ENCODE measurements at places on chromosomes 5 and 9.

GRCh38 chr5:14342306-14342705, 199.2 kb downstream of the TRIO start:
- no peak for DNase-seq

DNA sequence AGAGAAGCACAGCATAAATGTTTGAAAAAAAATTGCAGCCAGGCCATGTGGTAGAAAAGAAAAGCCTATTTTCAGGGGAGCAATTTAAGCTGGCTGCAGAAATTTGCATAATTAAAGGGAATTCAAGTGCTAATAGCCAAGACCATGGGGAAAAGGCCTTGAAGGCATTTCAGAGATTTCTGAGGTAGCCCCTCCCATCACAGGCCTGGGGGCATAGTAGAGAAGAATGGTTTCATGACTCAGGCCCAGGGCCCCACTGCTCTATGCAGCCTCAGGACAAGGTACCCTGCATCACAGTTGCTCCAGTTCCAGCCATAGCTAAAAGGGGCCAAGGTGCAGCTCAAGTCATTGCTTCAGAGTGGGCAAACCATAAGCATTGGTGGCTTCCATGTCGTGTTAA, 1416.0 kb downstream of the EFNA5 start:
- DNase-seq = no peak

DNA sequence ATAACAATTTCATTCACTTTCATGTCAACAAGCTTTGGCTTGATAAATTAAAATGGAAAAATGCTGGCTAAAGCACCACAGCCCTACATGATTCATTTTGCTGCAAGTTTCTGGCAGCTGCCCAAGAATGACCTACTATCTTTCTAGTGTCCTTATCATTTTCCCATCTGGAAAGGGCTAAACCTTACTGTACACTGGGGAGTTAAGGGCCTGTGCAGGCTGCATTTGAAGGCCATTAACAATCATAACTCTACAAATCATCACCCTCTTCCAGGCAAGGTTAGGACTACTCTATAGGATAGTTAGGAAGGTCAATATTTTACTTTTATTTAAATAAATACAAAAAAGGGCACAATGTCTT, 579.7 kb upstream of the ZNF608 start:
- no peak for DNase-seq

- DNase-seq = peak; percentile 20
Measured at GRCh38 chr5:86679529-86679928, 61.8 kb downstream of the COX7C start.

DNA sequence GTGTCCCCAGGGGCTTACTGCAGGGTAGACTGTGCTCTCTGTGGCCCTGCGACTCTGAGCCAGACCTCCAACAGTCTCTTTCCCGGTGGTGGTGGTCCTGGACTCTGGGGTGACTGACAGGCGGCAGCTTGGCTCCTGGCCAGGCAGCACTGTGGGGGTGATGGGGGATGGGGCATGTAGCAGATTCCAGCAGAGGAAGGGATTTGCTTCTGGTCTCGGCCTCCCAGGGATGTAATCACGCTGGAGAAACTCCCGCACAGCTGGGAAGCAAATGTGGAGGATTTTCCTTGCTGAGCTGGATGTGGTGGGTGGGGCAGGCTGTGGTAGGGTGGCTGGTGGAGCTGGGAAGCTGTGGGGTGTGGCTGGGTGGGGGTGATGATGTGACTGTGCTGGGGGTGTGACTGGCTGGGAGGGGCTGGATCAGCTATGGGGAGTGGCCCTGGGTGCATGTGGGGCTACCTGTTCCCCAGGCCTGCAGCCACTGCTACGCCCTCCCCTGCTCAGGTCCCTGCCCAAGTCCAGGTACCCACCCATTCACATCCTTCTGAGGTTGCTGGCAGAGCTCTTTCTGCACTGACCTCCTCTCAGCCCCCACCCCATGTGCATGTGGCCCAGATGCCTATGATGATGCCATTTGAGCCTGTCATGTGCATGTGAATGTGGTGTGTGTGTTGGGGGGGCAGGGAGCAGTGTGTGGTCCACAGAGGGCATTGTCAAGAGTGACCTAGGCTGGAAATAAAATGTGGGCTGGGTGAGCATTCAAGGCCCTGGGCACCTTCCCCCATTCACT, 3.8 kb downstream of the NDST1 start:
- peak; percentile 88 for DNase-seq

- DNase-seq = no peak
Measured at GRCh38 chr5:127440831-127441230, 76.6 kb upstream of the PRRC1 start.

- DNase-seq = no peak
Measured at GRCh38 chr5:83001796-83002381, 75.3 kb downstream of the TMEM167A start.

DNA sequence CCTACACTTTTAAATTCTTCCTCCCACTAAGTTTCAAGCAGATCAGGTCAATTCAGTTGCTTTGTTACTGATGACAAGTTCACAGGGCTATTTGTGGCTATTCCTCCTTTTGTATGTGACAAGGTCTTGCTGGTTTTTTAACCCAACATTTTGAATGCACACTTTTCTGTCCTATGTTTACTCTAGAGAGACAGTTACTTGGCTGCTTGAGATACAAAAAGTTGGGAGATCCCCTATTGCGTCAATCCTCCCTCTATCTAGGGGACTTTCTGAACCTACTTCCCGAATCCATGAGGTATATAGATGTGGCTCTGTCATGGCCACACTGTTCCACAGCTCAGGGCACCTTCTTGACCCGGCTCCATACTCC, 386.7 kb downstream of the NTRK2 start:
- DNase-seq = no peak

DNA sequence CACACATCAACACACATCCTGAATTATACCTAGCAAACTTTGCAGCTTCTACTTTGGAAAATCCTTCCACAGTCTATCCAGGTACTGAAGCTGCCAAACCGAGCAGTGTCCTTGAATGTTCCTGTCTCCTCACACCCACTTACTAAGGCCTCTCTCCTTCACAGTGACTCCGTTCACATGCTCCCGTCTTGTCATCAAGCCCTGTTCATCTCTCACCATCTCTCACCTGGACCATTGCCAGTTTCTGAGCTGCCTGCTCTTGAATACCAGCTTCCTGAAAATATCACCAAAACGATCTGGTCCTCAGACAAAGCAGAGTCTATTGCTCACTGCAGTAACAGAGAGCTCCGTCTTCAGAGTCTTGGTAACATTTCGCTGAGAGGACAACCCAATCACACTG, 57.4 kb downstream of the GCNT1 start:
- no peak for DNase-seq

DNA sequence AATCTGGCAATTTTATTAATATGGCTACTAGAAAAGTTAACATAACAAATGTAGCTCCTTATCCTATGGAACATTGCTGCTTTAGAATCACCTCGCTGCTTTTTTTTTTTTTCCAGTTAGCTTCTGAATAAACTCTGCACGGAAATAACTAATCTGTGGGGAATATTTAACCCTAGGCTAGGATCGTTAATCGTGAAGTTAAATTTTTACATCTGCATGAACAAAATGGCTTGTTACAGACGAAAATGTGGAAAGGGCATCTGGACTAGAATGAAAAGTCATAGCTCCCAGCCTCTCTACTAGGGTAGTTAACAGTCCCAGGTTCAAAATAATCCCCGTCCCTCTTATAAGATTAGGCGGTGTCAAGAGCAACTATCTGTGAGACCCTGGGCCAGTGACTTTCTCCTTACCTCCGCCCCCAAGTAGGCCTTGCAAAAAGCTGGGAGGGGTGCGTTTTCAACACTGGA, 470 bp upstream of the SLC22A5 start:
- no peak for DNase-seq

DNA sequence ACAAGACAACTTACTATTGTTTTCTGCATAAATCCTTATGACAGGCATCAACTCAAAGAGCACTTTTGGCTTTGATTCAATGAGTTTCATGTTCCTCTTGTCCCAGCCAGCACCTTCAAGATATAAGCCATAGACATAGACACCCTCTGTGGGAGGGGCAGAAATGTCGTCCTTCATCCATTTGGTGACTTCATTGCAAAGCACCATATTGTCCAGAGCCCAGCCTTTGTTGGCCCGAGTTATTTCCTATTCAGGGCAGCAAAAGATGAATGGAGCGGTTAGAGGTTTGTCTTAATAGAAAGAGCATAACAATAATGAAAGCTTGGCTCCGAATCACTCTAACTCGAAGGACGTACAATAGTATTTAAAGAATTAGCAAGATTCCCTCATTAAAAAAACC, 243.9 kb downstream of the DNAH5 start:
- no peak for DNase-seq

GRCh38 chr9:116671605-116672004, 15.5 kb upstream of the TRIM32 start:
- DNase-seq = no peak

- no peak for DNase-seq
Measured at GRCh38 chr5:43851741-43852140, 248.8 kb downstream of the NNT start.

DNA sequence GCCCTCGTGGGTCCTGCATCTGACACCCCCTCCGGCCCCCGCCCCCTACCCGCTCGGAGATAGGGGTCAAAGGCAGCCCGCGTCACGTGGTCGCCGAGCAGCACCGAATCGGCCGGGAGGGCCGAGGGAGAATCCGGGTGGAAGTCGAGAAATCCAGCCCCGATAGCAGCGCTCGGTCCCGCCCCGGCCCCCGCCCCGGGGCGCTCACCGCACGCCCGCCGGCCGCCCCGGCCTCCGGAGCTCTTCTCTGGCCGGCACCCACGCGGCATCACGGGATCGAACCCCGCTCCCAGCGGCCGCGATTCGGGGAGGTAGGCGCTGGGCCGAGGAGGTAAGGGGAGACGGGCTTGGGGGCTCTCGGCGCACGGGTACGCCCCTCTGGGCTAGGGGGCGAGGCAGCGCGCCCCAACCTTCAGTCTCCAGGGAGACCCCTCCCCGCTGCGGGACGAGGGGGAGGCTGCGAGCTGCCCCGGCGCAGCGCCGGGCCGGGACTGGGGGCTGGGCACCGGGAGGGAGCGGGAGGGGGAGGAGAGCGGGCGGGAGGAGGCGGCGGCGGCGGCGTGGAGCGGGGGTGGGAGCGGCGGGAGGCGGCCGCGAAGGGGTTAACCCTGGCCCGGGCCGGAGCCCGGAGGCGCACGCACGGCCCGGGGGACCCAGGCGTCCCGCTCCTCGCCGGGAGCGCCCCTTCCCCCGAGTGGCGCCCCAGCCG, 22.1 kb upstream of the NDST1 start:
- DNase-seq = no peak

GRCh38 chr9:130346431-130346830, 80.9 kb downstream of the HMCN2 start:
- no peak for DNase-seq

GRCh38 chr5:178453224-178453623, 137.0 kb downstream of the COL23A1 start:
- DNase-seq = no peak

DNA sequence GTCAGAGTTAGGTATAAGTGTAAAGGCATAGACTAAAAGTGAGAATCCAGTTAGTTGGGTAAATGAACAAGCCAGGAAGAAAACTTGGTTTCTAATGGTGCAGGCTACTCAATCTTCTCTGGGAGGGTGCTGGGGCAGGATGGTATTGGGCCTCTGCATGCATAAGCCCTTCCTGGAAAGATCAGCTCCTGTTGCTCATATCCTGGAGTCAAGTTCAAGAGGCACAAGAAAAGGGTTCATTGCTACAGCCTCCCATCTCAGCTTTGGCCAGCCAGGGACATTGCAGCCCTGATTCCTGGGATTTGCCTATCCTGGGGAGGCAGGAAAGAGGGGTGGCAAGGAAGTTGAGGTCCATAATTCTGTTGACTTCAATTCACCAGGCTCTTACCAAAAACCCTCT, 40.7 kb upstream of the ATP6V1G1 start:
- no peak for DNase-seq

- no peak for DNase-seq
Measured at GRCh38 chr5:29779141-29779540, 1414.3 kb upstream of the CDH6 start.

DNA sequence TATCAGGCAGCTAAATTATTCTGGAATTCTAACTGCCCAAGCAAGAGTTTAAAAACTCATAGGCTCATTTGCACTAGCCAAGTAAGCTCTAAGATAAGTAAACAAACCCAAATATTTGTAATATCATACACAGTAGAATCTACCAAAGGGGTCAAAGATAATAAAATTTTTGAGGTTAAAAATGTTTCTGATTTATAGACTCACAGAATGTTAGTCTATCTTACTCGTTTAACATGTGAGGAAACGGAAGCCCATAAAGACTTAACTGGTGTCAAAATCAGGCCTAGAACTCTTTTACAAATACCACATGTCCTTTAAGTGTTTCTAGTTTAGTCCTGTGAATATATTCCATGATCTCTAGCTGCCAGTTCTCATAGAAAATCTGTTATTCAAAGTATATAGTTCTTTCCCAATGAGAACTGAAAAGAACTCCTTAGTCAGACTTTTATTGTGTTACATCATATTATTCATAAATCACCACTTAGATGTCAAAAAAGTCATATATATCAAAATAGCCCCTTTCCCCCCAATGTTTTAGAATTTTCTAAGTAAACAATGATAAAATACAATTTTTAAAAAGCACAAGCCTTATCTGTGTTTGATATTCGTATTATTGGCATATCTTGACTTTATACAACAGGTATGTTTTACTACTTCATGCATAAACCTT, 13.9 kb downstream of the RAB14 start:
- DNase-seq = no peak

DNA sequence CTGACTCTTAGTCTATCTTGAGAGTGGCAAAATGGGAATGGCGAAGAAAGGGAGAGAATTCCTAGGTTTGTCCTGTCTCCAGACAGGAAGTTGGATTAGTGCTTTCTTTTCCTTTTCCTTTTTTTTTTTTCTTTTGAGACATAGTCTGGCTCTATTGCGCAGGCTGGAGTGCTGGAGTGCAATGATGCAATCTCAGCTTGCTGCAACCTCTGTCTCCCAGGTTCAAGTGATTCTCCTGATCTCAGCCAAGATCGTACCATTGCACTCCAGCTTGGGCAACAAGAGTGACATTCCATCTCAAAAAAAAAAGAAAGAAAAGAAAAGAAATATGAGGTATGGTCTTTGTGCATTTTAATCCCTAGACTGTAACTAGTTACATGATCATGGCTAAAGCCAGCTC, 12.6 kb upstream of the KIF27 start:
- no peak for DNase-seq

DNA sequence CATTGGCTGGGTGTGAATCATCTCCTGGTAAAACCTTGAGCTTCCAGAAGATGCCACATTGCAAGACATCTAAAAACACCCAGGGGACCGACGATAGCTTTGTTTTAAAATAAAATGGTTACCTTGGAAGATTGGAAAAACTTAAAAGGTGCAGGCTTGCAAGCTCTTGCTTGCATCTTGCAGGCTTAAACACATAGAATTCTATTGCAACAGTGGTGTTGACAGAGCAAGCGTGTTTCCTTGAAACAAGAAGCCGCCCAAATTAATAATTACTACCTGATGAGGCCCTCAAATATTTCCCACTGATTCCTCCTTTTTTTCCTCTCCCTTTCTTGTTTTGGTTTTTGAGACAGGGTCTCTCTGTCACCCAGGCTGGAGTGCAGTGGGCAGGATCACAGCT, 137.1 kb upstream of the BASP1 start:
- no peak for DNase-seq

- no peak for DNase-seq
Measured at GRCh38 chr5:168978015-168978414, 322.9 kb downstream of the SLIT3 start.

Measured in caudate nucleus (tissue), 63 donors.